ENCODE measurements at places on chromosomes 4 and X.

GRCh38 chr4:124321364-124321763, 391.2 kb downstream of the ANKRD50 start:
- DNase-seq = no peak

DNA sequence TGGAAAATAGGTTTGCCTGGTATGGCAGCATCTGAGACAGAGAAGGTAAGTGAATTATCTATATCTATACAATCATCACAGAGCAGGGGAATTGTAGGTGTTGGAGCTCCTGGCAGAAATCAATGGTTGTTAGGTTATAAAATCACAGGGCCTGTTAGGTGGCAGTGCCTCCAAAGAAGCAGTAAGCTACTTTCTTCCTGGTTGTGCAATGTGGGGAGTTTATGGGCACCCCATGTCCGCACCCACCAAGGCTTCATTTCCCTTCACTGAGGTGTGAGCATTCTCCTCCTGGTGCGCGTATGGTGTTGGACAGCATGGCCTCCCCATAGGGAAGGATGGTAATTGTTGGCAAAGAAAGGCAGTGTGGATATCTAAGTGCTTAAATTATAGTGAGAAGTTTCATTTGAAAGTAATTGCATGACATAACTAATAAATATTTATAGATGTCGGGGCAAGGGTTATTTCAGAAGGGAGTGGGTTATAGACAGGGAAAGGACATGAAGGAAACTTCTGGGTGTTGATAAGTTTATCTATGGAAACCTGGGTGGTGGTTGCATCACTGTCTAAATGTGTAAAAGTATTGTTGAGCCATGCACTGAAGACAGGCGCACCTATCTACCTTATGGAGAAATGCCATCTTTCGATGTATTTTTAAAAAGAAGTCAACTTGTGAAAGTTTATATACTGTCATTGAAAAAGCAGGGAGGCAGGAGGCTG, 153.7 kb downstream of the FRAS1 start:
- no peak for DNase-seq

DNA sequence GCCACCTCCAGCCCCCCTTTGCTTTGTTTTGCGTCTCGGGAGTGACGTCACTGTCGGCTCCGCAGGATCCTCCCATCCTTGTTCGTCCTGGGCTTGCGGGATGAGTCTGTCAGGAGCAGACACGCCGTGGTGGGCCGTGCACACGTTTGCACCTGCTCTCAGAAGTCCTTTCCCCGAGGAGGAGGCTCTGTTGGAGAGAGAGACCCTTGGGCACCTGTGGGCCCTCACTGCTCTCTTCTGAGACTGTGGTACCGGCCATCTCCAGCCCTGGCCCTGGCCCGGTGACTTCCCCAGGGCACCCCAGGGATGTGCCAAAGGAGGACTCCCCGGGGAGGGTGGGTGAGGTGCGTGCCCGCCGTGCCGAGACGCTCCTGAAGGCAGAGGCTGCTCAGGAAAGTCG, 76.1 kb upstream of the PPP2R3B start:
- no peak for DNase-seq

- no peak for DNase-seq
Observed at GRCh38 chr4:110088670-110089069, 109.7 kb downstream of the ELOVL6 start.

Measured in midbrain (tissue), 1 donor.